ENCODE measurements at places on chromosomes 4 and X. TPM values are rescaled to one million over a fixed set of nuclear protein-coding genes. Genes with fewer than 3 reads are reported as not detected.

The PAGE5 gene
- not detected for total RNA-seq

The OTUD6A gene
- total RNA-seq, result not detected

The AFP gene
- total RNA-seq, result not detected

The FRMPD3 gene
- 0.05 TPM for total RNA-seq

The PRRG3 gene
- 2.2 TPM for total RNA-seq

The LONRF3 gene
- 2.9 TPM for total RNA-seq

The TMEM271 gene
- total RNA-seq, result not detected

The F11 gene
- 0.40 TPM for total RNA-seq

The CLNK gene
- not detected for total RNA-seq

The RBM3 gene
- 103 TPM for total RNA-seq

DNA sequence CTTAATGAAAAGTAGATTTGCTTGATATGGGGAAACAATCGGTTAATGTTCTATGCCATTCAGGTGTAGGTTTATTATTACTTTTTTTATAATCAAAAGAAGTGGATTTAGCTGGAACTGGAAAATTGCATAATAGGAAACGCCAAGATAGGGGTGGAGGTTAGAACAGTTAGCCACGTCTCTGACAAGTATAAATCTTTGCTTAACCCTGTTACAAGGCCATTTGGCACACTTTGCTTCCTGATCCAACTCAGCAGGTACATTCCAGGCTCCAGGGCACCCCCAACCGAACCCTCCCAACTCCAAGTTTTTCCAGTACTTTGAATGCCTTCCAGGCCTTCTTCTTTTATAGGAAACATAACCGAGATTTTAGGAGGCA lies 50.6 kb upstream of the ACSL4 start:
- no peak for DNase-seq

- no peak for DNase-seq
These were observed 54.2 kb downstream of the TMA16 start for GRCh38 chr4:163548481-163549243.

GRCh38 chr4:122099896-122100295 lies 52.2 kb upstream of the BLTP1 start:
- DNase-seq, result no peak

DNA sequence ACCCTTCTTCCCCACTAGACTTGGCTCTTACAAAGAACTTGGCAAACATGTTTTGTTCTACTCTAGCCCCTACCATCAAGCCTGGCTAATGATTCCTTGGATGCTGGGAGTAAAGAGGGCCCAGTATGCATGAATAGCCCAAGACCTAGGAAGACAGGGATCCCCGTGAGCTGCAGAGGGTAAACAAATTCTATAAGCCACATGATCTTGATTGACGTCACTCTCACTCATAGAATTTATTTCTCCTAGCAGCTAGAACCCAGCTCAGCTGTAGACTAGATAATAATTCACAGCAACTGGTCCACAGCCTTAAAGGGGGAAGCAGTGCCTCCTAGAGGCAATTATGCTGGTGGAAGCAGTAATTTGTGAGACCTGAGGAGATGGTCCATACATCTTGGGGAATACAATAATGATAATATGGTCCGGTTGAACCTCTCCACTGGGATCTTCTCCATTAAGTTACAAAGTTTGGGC lies 16.1 kb upstream of the USO1 start:
- DNase-seq, result no peak

DNA sequence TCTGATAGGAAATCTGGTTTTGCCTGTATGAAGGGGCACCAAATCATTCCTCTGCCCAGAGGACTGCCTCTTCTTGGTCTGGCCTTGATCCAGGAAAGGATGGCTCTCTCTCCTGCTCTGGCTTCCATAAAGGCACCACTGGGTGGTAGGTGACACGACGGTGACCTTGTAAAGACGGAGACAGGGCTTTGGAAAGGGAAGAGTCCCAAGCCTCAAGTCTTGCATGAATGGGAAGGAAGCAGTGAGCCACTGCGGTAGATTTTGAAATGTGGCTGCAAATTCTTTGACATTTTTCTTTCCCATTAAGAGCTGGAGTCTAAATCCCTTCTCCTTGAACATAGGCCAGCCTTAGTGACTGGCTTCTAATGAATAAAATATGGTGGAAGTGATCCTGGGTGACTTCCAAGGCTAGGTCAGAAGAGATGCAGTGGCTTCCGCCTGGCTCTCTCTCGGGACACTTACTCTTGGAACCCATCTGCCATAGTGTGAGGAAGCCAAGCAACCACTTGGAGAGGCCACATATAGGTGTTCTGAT lies 347.4 kb downstream of the BCOR start:
- no peak for DNase-seq

- DNase-seq, result peak; percentile 62
These were observed 194.0 kb downstream of the GASK1B start for GRCh38 chr4:157978680-157979361.

GRCh38 chr4:129622566-129622965 lies 526.6 kb downstream of the C4orf33 start:
- no peak for DNase-seq

- no peak for DNase-seq
These were observed 3.1 kb downstream of the ZGRF1 start for GRCh38 chr4:112633477-112634235.

DNA sequence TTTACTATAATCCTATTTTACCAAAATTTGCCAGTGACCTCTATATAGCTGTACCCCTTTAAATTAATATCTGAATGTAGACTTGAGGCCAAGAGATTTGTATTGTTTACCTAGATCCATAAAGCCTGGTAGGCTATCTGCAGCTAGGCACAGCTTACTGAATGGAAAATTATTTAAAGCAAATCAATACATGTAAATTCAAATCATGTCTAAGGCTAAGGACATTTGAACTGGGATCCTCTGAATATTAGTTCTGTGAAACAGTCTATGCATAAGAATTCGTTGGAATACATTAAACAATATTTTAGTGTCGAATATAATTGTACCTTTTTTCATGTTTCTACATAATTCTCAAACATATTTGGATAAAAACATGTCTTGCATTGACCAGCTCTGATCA lies 1.6 kb downstream of the UGT2A3 start:
- DNase-seq, result no peak

- no peak for DNase-seq
These were observed 80.8 kb upstream of the TLR2 start for GRCh38 chr4:153603258-153603657.

DNA sequence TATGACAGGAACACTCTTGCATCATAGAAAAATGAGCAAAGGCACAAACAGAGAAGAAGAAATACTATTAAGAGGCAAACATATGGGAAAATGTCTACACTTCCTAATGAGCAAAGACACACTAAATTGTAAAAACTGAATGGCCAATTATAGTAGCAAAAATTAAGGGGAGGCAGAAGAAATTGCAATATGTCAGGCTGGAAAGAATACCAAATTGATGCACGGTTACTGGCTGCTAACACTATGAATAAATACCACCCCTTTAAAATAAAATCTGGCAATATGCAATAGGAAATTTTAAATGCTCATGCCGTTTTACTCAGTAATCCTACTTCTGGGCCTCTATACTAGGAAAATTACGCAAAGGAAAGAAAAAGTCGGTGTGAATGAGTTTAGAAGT lies 16.0 kb upstream of the PIN4 start:
- no peak for DNase-seq

DNA sequence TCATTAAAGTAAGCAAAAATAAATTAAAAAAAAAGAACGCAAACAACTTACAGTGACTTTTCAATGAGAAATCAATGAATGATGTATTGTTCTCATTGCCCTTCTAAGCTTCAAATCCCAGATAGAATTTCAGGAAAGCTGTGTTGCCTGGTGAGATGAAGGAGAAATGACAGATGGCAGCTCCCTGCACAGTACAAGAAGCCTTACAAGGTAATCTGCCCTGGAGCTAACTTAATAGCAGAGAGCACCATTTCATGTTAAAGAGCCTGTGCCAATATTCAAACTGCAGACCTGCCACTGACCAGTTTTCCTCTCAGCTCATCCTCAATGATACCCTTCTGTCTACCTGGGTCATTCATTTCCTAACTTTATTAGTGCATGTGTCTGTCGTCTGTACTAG lies 54.0 kb downstream of the GC start:
- DNase-seq, result no peak

GRCh38 chrX:584572-584971 lies 46.0 kb upstream of the SHOX start:
- no peak for DNase-seq

DNA sequence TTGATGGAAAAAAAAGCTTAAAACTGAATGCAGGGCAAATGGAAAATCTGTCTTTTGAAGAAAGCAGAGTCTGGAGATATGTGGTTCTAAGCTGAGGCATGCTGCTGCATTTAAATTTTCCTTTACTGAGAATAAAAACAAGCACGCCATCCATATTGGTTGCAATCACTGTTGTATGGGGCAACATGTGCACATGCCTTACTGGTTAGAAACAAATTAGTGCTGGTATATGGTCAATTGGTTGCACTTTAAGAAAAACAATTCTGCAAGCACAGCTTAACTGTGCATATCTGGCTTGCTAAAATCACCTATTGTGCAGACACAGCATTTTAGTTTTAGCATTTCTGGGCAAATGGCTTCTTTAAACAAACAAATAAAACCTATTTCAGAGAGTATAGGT lies 239.1 kb downstream of the NDST4 start:
- no peak for DNase-seq

DNA sequence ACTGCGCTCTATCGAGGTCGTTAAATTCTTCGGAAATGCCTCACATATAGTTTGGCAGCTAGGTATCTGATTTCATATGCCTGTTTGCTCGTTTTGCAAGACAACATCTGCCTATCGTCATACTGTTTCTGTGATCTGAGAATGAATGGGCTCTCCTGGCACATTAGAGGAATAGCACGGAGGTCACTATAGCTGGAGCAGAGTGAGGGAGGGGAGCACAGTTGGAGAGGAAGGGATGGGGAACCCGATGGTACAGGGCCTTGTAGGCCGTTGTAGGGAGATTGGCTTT lies 552 bp downstream of the IKBKG start:
- DNase-seq, result no peak

- no peak for DNase-seq
These were observed 50.4 kb upstream of the PRPS1 start for GRCh38 chrX:107577933-107578332.

- DNase-seq, result no peak
These were observed 98.9 kb downstream of the HPGD start for GRCh38 chr4:174423257-174423944.

GRCh38 chr4:23881052-23881501 lies 8.8 kb downstream of the PPARGC1A start:
- no peak for DNase-seq

DNA sequence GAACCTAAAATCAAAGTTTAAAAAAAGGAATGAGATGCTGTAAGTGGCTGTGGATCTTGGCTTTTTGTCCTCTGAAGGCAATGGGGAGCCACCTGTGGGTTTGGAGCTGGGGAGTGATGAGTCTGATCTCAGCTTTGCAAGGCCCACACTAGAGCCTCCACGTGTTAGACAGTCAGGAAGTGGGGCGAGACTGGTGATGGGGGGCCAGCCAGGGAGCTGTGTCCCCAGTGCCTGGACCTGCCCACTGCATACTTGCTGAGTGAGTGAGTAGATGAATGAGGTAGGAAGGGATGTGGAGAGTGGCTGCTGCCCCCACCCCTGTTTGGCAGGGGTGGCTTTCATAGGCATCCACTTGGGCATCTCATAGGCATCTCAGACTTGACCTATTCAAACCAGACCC lies 84.0 kb downstream of the NHSL2 start:
- no peak for DNase-seq

DNA sequence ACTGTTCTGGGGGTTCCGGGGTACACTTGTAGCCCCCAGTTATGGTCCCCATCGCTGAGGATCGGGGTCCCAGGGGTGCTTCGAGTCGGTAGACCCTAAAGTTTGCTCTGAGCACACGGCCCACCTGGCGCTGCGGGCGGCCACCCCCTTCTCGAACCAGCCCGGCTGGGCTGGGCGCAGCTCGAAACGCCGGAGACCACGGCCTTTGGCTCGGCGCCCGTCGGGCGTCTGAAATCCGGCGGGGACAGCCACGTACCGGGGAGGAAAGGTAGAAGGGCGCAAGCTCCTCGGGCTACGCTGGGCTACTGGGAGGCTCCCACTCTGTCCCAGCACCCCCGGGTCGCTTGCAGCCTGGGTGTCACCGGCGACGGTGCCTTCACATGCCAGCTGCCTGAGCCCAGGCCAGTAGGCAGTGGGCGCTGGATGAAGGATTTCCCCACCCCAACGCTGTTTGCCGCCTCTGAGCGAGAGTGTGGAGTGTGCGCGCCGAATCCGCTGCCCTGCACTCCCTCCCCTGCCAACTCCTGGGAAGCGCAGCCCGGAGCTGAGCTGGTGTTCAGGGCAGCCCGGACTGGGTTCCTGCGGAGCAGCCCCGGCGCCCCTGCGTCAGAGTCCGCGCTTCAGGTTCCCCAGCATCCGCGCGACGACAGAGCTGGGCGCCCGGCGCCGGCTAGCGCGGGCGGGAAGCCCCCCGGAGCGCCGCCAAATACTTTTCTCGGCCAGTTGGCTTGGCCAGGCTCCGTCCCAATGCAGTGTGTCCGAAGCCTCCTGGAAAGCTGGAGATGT lies 637 bp downstream of the MAMLD1 start:
- peak; percentile 46 for DNase-seq

- no peak for DNase-seq
These were observed 76.6 kb upstream of the CBLL2 start for GRCh38 chrX:22196149-22196548.

DNA sequence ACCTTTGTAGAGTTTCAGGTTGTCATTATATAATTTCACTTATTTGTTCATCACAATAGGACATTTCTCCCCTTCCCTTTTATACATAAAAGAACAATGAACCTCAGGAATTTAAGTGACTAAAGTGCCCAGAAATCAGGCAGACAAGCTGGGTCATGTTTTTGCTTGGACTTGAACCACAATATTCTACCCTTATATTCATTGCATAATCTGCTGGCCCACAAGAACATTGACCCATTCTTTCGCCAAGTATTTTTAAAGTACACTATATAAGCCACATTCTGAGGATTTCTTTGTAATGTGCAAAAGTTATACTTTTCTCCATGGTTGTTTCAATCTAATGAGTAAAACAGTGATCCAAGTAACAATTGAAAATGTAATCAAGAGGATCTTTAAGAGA lies 637.5 kb upstream of the SLIT2 start:
- no peak for DNase-seq

GRCh38 chr4:56671860-56672259 lies 9.2 kb downstream of the HOPX start:
- DNase-seq, result no peak

- no peak for DNase-seq
These were observed 98.2 kb upstream of the HHIP start for GRCh38 chr4:144547678-144548298.

- no peak for DNase-seq
These were observed 118.5 kb upstream of the OTUD4 start for GRCh38 chr4:145298885-145299284.

DNA sequence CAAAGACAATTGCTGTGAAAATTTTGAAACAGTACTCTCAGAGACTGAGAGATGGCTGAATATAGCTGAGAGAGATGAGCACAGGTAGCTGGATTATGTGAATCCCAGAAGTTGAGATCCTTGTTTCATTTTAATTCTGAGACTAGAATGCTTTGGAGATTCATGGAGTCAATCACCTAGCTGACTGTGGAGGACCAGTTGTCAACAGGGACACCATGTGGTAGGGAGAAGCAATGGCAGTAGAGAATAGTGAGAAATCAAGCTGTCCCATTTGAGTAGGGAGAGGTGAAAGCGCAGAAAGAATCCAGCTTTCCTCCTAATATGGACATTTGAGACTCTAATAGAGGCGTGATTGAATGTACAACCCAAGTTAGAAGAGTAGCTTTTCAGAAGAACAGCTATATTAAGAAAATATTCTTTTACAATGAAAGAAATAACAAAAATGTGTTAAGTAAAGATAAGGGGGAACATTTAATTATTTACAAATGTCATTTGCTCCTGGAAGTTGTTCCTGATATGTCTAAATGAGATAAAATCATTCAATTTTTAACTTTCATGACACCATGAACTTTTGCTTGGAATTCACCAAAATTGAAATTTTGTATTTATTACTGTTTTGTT lies 30.3 kb upstream of the GLRB start:
- DNase-seq, result no peak
